CD8-positive, alpha-beta memory T cell (primary cell): ENCODE measurements at places on chromosomes 12 and 14. TPM values are rescaled to one million over a fixed set of nuclear protein-coding genes. Genes with fewer than 3 reads are reported as not detected.

The CEBPE gene
- not detected for polyA plus RNA-seq

The CCDC38 gene
- polyA plus RNA-seq, result not detected

The DPPA3 gene
- polyA plus RNA-seq, result not detected

The FRS2 gene
- 9.1 TPM for polyA plus RNA-seq

The SYNDIG1L gene
- polyA plus RNA-seq, result not detected

The ZNF891 gene
- 0.69 TPM for polyA plus RNA-seq

The RNF41 gene
- polyA plus RNA-seq, result 47.4 TPM

- peak; percentile 66 for DNase-seq
Measured at GRCh38 chr12:122836027-122836921, 1.0 kb downstream of the HIP1R start.

GRCh38 chr12:81692008-81692407, 67.1 kb downstream of the PPFIA2 start:
- no peak for DNase-seq

DNA sequence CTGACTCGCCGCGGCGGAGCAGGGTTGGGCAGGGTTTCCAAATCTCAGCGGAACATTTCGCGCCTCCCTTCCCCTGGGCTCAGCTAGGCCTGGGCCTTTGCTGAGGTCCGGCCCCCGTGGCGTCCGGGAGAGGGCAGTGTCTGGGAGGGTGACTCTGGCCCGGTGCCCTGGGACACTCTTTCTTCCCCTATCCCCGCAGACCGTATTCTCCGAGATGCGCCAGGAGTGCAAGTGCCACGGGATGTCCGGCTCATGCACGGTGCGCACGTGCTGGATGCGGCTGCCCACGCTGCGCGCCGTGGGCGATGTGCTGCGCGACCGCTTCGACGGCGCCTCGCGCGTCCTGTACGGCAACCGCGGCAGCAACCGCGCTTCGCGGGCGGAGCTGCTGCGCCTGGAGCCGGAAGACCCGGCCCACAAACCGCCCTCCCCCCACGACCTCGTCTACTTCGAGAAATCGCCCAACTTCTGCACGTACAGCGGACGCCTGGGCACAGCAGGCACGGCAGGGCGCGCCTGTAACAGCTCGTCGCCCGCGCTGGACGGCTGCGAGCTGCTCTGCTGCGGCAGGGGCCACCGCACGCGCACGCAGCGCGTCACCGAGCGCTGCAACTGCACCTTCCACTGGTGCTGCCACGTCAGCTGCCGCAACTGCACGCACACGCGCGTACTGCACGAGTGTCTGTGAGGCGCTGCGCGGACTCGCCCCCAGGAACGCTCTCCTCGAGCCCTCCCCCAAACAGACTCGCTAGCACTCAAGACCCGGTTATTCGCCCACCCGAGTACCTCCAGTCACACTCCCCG, 3.0 kb downstream of the WNT1 start:
- DNase-seq, result peak; percentile 61

DNA sequence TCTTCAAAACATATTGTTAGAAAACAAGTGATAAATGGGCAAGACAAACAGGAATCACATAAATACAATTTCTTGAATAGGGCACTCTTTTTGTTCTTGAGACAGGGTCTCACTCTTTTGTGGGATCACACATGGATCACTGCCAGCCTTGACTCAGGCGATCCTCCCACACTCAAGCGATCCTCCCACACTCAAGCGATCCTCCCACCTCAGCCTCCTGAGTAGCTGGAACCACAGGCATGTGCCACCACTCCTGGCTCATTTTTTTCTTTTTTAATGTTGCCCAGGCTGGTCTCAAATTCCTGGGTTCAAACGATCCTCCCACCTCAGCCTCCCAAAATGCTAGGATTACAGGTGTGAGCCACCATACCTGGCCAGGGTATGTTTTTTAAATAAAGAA, 57.4 kb downstream of the ATP2B1 start:
- DNase-seq, result no peak

DNA sequence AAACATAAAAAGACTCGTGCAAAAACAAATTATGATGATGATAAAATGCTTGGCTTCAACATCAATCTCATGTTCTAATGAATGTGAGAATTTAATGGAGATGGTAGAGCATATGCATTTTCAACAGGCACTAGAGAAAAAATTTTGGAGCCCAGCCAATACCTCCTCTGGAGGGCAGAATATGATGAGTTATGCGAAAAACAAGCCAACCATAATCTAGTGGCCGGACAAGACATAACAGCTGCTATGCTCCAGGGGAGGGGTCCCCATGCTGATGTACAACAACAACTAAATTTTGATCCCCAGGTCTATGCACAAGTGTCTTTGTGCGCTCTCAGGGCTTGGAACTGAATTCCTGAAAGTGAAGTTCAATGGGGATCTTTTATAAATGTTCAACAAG, 1197.5 kb downstream of the LRFN5 start:
- no peak for DNase-seq

DNA sequence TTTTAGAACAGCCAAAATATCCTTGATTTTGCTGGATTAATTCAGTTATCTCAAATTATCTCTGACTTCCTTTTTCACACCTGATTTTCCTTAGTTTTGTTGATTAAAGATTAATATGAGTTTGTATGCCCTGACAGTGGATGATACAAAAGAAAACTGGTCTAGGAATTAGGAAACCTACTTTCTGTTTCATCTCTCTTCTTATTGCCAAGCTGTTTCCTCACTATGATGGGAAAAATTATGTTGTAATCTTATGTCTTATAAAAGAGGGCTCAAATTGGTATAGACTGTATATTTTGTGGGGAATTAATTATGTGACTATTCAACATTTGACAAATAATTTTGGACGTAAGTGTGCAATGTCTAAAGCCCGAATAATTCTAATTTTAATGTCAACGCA, 271.6 kb downstream of the FBXL14 start:
- no peak for DNase-seq

DNA sequence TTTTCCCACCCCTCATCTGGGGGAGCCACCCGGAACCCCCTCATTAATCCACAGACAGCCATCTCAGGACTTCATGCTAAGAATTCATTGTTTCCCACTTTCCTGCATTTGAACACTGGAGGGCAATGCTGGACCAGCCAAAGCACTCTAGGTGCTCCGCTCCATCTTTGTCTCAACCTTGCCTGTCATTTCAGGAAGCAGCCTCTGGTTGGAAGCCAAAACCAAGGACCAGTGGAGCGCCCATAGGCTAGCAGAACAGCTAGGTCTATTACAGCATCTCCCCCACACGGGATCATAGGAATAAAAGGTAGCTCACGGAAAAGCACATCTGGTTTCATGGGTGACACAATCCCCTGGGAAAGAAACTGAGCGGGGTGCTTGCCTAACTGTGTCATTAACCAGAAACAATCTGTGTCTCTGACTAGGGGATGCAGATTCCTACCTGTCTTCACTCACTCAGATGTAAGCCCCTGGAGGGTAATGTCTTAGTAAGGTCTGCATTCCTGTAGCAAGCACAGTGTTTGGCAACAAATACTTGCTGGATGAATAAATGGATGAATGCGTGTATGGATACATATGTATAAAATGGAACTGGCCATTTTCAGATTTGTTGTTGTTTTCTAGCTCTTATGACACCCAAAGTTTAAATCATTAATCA, 197.0 kb downstream of the DAD1 start:
- no peak for DNase-seq

DNA sequence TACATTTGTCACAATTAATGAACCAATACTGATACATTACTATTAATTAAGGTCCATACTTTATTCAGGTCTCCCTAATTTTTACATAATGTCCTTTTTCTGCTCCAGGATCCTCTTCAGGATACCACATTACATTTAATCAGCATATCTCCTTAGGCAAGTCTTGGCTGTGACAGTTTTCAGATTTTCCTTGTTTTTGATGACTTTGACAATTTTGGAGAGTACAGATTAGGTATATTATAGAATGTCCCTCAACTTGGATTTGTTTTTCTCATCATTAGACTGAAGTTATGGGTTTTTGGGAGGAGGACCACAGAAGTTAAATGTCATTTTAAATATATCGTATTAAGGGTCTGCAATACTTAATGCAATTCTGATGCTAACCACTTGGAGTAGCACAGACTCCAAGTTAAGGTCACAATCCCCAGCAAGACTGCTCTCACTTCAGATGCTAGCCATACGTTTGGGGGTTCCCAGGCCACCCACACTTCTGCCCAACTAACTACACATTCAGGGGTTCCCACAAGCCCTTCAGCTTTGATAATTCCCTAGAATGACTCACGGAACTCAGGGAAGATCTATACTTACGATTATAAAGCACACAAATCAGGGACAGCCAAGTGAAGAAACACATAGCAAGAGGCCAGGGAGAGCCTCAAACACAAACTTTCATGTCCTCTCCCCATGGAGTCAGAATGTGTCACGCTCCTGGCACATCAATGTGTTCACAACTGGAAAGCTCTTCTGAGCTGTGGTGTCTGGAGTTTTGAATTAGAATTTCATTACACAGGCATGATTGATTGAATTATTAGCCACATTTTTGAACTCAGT, 17.0 kb upstream of the NUBPL start:
- no peak for DNase-seq

DNA sequence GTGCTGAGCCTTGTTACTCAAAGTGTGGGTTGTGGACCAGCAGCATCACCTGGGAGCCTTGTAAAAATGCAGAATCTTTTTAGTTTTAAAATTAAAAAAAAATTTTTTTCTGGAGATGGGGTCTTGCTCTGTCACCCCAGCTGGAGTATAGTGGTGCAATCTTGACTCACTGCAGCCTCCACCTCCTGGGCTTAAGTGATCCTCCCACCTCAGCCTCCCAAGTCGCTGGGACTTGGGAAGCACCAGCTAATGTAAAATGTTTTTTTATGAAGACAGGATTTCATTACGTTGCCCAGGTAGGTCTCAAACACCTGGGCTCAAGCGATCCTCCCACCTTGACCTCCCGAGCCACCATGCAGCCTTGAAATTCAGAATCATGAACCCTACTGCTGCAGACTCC, 14.4 kb downstream of the MYBPC1 start:
- DNase-seq, result no peak

- DNase-seq, result no peak
Measured at GRCh38 chr14:78254911-78255461, 84.8 kb downstream of the NRXN3 start.

DNA sequence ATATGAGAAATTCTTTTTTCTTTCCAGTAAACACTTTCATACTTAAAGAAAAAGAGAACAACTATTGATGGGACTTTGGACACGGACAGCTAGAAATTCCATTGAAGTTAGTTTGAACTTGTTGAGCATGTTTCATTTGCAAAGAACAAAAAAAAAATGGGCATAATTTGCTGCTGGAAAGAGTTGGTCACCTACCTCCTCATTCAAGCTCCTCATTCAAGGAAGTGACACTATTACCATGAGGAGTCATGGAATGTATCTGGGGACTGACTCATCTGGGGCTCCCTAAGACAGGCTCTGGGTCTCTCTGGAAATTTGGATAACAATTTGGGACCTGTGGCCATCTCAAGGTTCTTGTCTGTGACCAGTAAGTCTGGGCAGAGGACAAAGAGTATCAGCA, 50.4 kb downstream of the KICS2 start:
- DNase-seq, result no peak

DNA sequence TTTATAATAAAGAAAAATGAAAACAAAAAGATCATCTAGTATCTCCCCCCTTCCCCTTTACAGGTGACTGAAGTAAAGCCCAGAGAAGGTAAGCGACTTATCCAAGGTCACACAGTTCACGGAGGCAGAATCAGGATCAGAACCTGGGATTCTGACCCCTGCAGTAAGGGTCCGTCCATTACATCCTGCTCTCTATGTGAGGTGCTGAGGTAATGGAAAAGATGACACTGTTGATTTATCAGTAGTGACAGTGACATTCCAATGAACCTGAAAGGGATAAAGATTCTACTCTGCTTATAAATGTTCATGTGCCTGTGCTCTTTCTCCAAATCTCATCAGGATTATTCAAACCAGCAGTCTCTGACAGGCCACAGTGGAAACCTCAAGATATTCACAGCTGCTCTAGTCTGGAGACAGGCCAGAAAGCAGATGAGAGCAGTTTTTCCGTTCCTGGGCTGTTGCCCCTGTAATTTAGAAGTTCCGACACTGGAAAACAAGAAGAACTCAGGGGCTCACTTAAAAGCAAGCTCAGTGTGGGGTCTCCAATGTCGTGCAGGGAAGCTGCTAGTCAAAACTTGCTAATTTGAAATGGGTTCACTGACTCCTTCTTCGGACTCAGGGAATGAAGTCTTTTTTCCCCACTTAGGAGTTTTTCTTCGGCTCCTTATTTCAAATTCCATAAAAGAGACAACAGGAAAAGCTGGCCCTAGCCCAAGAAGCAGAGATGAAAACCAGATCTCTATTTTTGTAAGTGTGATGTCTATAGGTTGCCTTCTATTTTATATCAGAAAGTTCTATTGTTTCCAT, 131.8 kb upstream of the EEA1 start:
- DNase-seq, result no peak

- no peak for DNase-seq
Measured at GRCh38 chr12:28268608-28269229, 78.5 kb downstream of the CCDC91 start.

GRCh38 chr12:89918172-89918846, 209.7 kb upstream of the ATP2B1 start:
- no peak for DNase-seq

GRCh38 chr14:95190346-95190840, 33.1 kb upstream of the DICER1 start:
- DNase-seq, result no peak

GRCh38 chr12:92445253-92446082, 257.3 kb upstream of the PLEKHG7 start:
- no peak for DNase-seq

GRCh38 chr12:56206452-56207166, 15.1 kb downstream of the RNF41 start:
- peak; percentile 57 for DNase-seq

GRCh38 chr12:24739106-24739779, 209.7 kb downstream of the BCAT1 start:
- DNase-seq, result no peak

DNA sequence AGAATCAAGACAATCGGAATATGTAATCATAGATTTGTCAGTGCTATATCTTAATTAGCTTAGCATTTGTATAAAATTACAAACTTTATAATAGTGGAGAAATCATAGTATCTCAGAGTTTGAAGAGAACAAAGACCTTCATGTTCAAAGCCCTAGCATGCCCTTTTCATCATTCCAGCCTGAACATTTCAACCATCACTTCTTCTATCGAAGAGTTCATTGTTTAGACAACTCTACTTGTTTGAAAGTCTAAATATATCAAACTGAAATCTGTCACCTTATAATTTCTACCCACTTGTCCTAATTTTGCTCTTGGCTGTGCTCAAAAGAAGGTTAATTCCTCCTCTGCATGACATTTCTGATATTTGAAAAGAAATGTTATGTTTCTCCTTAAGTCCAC, 325.9 kb downstream of the GPHN start:
- DNase-seq, result no peak

DNA sequence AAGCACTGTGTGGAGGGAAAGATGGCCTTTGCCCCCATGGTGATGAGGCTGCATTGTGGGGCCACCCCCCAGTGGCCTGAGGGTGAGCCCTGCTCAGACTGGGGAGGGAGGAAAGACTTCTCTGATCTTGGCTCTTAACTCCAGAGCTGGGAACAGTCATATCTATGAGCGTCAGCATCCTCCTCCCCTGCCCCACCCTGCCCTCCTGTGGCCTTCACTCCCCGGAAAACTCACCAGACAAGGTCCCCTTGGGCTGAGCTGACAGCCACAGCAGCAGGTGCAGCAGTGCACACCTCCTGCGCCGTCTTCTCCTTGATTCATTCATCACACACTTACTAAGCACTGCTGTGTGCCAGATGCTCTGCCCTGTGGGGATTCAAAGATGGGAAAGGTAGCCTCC, 98.8 kb downstream of the B4GALNT3 start:
- no peak for DNase-seq
